ENCODE measurements at places on chromosomes 2 and 18. TPM values are rescaled to one million over a fixed set of nuclear protein-coding genes. Genes with fewer than 3 reads are reported as not detected.
A peak's percentile ranks its signal among the peaks of the same experiment; 100 is the strongest.

GRCh38 chr2:205456682-205457081 lies 225.6 kb upstream of the NRP2 start:
- H3K4me3 ChIP-seq = no peak overlapping the region
- no peaks in the 10 kb centered on the region for H3K27me3 ChIP-seq
- H3K4me1 ChIP-seq = no peaks in the 10 kb centered on the region
- no peak for DNase-seq

DNA sequence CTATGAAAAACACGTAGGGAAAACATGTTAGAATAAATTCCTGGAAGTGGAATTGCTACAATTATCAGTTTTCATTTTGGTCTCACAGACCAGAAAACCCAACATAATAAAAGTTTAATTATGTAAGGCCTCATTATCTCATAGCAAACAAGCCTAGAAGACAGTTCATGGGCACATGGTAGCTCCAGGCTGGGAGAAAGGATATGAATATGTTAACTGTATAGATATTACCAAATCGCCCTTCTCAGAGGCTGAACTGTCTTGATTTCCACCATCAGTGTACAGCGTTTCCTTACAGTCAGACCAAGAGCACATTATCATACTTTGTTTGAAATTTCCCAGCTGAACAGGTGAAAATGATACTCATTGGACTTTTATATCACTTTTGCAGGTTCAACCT lies 17.1 kb upstream of the SLC35F6 start:
- H3K36me3 ChIP-seq = no peaks in the 10 kb centered on the region
- H3K4me1 ChIP-seq = no peaks in the 10 kb centered on the region
- no peaks in the 10 kb centered on the region for H3K27me3 ChIP-seq

- H3K27ac ChIP-seq = peak overlapping the region; percentile 71
- H3K4me1 ChIP-seq = peaks cover 32% of the 10 kb centered on the region
Observed at GRCh38 chr18:62939926-62940325, 224.6 kb downstream of the PHLPP1 start.

GRCh38 chr2:109613922-109614714 lies at the start of the genes SEPTIN10 and SOWAHC:
Gene SEPTIN10 (minus strand): TSS chr2:109613966. CDS start chr2:109613827, 139 bp downstream.
Gene SOWAHC (plus strand): TSS chr2:109614364. CDS start chr2:109614490, 126 bp downstream.
- H3K4me1 ChIP-seq = peaks cover 62% of the 10 kb centered on the region
- DNase-seq = peak; percentile 96
- H3K4me3 ChIP-seq = peak within 1 kb of the TSS; percentile 82
- no peaks in the 10 kb centered on the region for H3K36me3 ChIP-seq
- peak within 1 kb of the TSS; percentile 98 for H3K27ac ChIP-seq

- H3K4me3 ChIP-seq = no peak overlapping the region
- no peaks in the 10 kb centered on the region for H3K4me1 ChIP-seq
- H3K36me3 ChIP-seq = no peaks in the 10 kb centered on the region
- peaks cover 52% of the 10 kb centered on the region for H3K27me3 ChIP-seq
- no peak for DNase-seq
Observed at GRCh38 chr18:76658627-76659026, 163.6 kb upstream of the ZNF516 start.

GRCh38 chr18:21900605-21901352 lies 160.2 kb downstream of the MIB1 start:
- H3K36me3 ChIP-seq = no peaks in the 10 kb centered on the region
- no peak overlapping the region for H3K27ac ChIP-seq
- no peaks in the 10 kb centered on the region for H3K27me3 ChIP-seq
- no peak overlapping the region for H3K4me3 ChIP-seq
- no peak for DNase-seq
- peaks cover 13% of the 10 kb centered on the region for H3K4me1 ChIP-seq

- DNase-seq = no peak
- H3K27me3 ChIP-seq = peaks cover 100% of the 10 kb centered on the region
- H3K4me3 ChIP-seq = peak overlapping the region; percentile 56
Observed at GRCh38 chr2:218981390-218981880, 3.5 kb downstream of the FEV start.

DNA sequence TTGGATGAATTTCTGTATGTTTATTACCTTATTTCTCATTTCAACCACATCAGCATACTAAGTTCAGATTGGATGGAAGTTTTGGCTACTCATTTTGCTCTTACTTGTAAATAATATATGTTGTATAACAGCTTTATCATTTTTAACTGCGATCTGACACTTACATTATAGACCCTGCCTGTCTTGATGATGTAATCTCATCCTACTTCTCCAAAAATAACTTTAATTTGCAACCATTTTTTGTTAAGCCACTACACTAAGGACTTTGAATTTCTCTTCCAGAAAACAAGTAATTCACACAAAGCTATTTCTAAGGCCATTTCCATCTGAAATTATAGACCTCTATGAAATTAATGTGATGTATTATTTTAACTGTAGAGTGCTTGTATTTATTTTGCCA lies 240.7 kb downstream of the WDR7 start:
- H3K36me3 ChIP-seq = no peaks in the 10 kb centered on the region
- H3K27ac ChIP-seq = no peak overlapping the region
- H3K4me3 ChIP-seq = no peak overlapping the region
- H3K4me1 ChIP-seq = peaks cover 11% of the 10 kb centered on the region

DNA sequence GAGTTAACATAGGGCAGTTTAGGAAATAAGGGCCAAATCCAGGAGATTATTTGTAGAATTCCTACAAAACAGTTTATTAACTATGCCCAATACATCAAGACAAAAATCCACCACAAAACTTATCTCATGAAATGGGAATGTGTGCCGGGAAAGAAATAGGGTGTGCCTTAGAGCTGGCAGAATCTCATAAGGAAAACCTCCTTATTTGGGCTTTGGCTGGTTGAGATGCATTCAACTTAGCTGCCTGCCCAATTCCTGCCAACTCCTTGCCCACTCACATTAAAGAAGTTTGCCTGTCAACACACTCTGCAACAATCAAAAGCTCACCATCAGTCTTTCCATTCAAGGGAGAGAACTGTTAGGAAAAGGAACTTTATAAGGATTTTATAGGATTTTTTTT lies 500.6 kb downstream of the SATB2 start:
- no peak for DNase-seq
- H3K4me1 ChIP-seq = no peaks in the 10 kb centered on the region
- H3K4me3 ChIP-seq = no peak overlapping the region

DNA sequence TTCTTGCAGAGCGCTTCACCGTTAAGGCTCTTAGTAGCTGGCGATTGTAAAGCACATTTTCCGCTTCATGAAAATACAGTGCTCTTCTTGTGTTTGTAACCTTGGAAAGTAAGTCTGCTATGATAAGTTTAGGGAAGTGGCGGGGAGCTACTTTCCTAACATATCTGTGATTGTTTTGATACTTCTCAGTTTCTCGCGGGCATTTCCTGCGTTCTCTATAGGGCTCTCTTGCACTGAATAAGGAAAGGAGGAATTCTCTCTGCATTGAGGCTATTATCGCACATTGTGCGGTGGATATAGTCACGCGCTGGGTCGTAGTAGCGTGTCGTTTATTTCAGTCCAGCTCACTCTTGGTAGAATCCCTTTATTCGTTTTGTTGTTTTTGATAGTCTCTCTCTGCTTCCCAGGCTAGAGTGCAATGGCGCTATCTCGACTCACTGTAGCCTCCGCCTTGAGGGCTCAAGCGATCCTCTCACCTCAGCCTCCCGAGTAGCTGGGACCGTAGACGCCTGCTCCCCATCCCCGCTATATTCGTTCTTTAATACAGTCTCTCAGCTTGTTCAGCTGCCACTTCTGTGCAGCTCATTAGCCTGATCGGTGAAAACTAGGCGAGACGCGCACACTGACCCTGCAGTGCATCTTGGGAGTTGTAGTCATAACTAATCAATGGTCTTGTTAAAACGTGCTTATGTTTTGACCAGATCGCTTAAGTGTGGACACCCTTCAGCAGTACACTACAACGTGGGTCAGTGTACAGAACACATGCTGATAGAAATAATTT lies 1.0 kb upstream of the PPP4R3B start:
- DNase-seq = peak; percentile 45
- no peaks in the 10 kb centered on the region for H3K27me3 ChIP-seq
- peak overlapping the region; percentile 87 for H3K4me3 ChIP-seq
- H3K4me1 ChIP-seq = peaks cover 94% of the 10 kb centered on the region
- peaks cover 26% of the 10 kb centered on the region for H3K36me3 ChIP-seq
- H3K27ac ChIP-seq = peak overlapping the region; percentile 94

- DNase-seq = no peak
- no peak overlapping the region for H3K4me3 ChIP-seq
- H3K27ac ChIP-seq = no peak overlapping the region
- peaks cover 79% of the 10 kb centered on the region for H3K36me3 ChIP-seq
- H3K27me3 ChIP-seq = no peaks in the 10 kb centered on the region
Observed at GRCh38 chr2:222939208-222939856, 78.5 kb downstream of the ACSL3 start.

- no peaks in the 10 kb centered on the region for H3K27me3 ChIP-seq
- no peaks in the 10 kb centered on the region for H3K36me3 ChIP-seq
Observed at GRCh38 chr18:45252474-45252873, 362.8 kb upstream of the SLC14A2 start.

Gene ABHD1
- 3.5 TPM for total RNA-seq

Gene PAX8
- 0.44 TPM for total RNA-seq

Gene CIB4
- total RNA-seq = not detected

Gene ADGRF3
- total RNA-seq = not detected

Gene SERPINB3
- total RNA-seq = not detected

Gene ZNF385B
- 0.14 TPM for total RNA-seq

Gene WNT6
- 1.0 TPM for total RNA-seq

Gene LAMA3
- 3.5 TPM for total RNA-seq

Gene SPATA3
- total RNA-seq = not detected

Gene GGCX
- 25.5 TPM for total RNA-seq

Gene HK2
- total RNA-seq = 19.0 TPM

Gene RMDN2
- 6.5 TPM for total RNA-seq

Gene B3GNT7
- 2.4 TPM for total RNA-seq

Gene PSMA8
- not detected for total RNA-seq

Gene NOP58
- 21.4 TPM for total RNA-seq

Gene DTNA
- 167 TPM for total RNA-seq
